ENCODE measurements at places on chromosomes 6 and 20.

- no peak for DNase-seq
Measured at GRCh38 chr6:134183844-134184243, 131.4 kb upstream of the SLC2A12 start.

DNA sequence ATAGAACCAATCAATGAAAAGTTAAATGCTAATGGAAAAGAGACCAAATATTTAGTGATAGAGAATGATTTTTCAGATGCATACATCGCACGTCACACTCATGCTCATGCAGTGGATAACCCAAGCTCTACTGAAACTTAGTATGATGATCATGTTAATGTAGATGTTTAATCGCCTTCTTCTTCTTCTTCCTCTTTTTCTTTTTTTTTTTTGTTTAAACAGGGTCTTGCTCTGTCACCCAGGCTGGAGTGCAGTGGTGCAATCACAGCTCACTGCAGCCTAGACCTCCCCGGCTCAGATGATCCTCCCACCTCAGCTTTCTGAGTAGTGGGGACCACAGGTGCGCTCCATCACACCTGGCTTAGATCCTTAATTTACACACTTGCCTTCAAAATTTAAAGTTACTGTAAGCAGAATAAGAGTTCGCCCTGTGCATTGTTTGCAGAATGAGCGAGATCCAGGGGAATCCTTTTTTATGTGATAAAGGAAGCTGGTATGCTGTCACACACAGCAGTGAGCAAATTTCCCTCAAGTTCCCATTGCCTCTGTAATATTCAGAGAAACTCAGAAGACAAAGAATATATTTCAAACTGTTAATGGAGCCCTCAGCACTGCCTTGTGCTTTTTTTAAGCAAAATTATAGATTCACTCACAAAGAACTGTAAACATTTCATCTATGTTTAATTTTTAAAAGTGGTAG, 194.2 kb upstream of the SGK1 start:
- DNase-seq, result no peak

- no peak for DNase-seq
Measured at GRCh38 chr6:137878486-137879285, 11.6 kb downstream of the TNFAIP3 start.

GRCh38 chr6:25064006-25064405, 128.2 kb upstream of the RIPOR2 start:
- no peak for DNase-seq

DNA sequence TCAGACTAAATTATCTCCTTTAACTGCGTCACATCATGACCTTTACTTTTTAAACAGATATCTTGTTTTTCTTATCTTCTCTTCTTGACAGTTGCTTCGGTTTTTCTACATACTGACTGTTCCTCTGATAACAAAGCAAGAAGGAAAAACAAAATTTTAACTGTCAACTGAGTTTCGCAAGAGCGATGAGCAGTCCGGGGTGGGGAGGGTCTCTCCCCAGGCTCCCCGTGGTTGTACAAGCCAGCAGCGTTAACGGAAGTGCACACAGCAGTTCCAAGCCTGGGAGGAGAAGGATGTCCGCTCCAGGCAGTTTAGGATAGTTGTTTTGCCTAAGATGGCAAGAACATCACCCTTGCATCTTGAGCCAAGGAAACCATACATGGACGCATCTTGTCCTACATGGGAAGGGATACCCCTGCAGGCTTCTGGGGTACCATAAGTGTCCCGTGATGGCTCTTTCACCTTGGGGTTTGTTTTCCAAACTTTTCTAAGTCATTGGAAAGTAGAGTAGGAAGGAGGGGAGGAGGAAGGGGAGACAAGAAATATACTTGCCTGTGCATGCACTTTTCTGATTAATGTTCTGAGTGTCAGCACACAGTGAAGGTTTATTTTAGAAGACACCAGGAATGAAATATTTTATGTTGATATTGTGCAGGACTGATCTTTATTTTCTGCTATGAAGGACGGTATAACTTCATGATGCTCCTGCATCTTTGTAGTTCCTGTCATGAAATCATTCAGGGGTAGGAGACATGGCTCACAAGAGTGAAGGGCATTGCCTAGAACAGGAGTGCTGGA, 20.8 kb downstream of the SLC24A3 start:
- DNase-seq, result peak; percentile 7

DNA sequence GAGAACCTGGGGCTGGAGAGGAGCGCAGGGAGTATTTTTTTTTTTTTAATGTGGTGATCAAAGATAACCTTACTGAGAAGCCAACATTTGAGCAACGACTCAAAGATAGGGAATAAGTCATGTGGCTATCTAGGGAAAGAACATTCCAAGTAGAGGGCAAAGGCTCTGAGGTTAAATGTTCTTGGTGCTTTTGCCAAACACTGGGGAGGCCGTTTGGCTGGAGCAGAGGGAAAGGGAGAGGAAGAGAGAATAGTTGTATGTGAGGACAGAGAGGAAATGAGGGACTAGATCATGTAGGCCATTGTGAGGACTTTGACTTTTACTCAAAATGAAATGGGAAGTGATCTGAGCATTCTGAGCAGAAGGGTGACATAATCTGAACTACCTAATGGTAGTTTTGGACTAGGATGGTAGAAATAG, 27.8 kb downstream of the ACSS2 start:
- DNase-seq, result no peak

DNA sequence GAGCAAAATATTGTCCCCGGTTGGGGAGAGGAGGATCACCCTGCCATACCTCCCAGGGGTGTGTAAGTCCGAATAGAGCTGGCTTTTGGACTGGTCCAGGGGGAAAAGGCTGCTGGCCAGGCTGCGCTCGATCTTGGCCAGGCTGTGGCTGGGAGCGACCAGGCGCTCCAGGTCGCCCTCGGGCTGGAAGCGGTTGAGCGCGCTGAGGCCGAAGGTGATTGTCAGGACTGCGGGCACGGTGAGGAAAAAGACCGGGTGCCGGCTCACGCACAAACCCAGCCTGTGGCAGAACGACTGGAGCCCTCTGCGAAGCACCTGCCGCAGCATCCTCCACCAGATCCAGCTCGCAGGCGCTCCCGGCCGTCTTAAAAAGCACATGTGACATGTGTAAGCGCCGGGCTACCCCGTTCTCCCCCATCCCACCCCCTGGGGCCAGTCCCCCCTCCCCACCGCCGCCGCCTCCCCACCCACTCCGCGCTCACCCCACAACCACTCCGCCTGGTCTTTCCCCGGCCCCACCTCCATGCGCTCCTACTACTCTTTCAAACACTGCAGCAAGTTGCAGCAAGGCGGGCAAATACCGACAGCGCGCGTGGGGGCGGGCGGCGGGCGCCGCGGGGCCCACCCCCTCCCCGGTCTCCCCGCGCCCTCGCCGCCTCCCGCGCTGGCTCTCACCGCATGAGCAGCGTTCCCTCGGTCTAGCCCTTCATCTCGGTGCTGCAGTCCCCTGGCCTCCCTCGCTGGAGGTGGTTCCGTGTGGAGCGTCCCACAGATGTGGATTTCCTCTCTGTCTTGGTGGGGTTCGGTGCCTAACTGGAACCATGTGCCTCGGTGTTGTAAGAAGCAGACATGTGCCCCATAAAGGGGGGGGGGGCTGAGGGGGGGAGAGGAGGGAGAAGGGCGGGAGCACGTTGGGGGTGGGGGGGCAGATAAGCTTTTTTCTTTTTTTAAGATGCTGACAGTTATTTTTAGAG, 42.4 kb downstream of the PTCHD4 start:
- no peak for DNase-seq
